ENCODE measurements at places on chromosomes 16 and 17. TPM values are rescaled to one million over a fixed set of nuclear protein-coding genes. Genes with fewer than 3 reads are reported as not detected.

Gene CIBAR2
- total RNA-seq, result not detected

Gene NPIPB6
- total RNA-seq, result 2.4 TPM

Gene MCRIP1
- total RNA-seq, result 95.2 TPM

Gene TSPAN10
- total RNA-seq, result 3.9 TPM

Gene CDC6
- 6.0 TPM for total RNA-seq

Gene IL21R
- total RNA-seq, result 0.18 TPM

Gene DHRS7C
- total RNA-seq, result 25.3 TPM

Gene RIPOR1
- 55.6 TPM for total RNA-seq

Gene SLFN5
- total RNA-seq, result 15.9 TPM

Gene KRTAP9-8
- not detected for total RNA-seq

Gene EFNB3
- 8.7 TPM for total RNA-seq

All from metanephros (tissue), 2 donors.